ENCODE measurements at places on chromosomes 13 and 19. TPM values are rescaled to one million over a fixed set of nuclear protein-coding genes. Genes with fewer than 3 reads are reported as not detected.

SGCG gene
- not detected for total RNA-seq

GRCh38 chr13:74443631-74444030 lies 309.4 kb upstream of the KLF12 start:
- no peaks in the 10 kb centered on the region for H3K27me3 ChIP-seq
- H3K36me3 ChIP-seq, result no peaks in the 10 kb centered on the region
- no peak overlapping the region for H3K27ac ChIP-seq
- no peak overlapping the region for H3K4me3 ChIP-seq

GRCh38 chr13:93225610-93226009 lies 997 bp upstream of the GPC6 start:
- H3K4me3 ChIP-seq, result peak overlapping the region; percentile 90
- peaks cover 50% of the 10 kb centered on the region for H3K4me1 ChIP-seq
- no peak overlapping the region for H3K27ac ChIP-seq

GRCh38 chr13:73060251-73061160 lies 1.7 kb downstream of the KLF5 start:
- peaks cover 7% of the 10 kb centered on the region for H3K36me3 ChIP-seq
- H3K27ac ChIP-seq, result no peak overlapping the region
- peak overlapping the region; percentile 82 for H3K4me3 ChIP-seq
- peaks cover 48% of the 10 kb centered on the region for H3K4me1 ChIP-seq

GRCh38 chr19:2187159-2187558 lies 23.4 kb downstream of the DOT1L start:
- no peak overlapping the region for H3K27ac ChIP-seq
- H3K4me3 ChIP-seq, result no peak overlapping the region
- peaks cover 54% of the 10 kb centered on the region for H3K36me3 ChIP-seq
- no peaks in the 10 kb centered on the region for H3K4me1 ChIP-seq
- no peaks in the 10 kb centered on the region for H3K27me3 ChIP-seq
- no peak for DNase-seq

TINCR gene
- total RNA-seq, result 0.33 TPM

KLK12 gene
- total RNA-seq, result not detected
